ENCODE measurements at places on chromosomes 2 and 18. TPM values are rescaled to one million over a fixed set of nuclear protein-coding genes. Genes with fewer than 3 reads are reported as not detected.

MBP gene
- total RNA-seq, result 10.1 TPM

CRYGC gene
- not detected for total RNA-seq

KCNE4 gene
- total RNA-seq, result 2.5 TPM

ERBB4 gene
- 99.1 TPM for total RNA-seq

C2orf76 gene
- 7.9 TPM for total RNA-seq

ANTXR1 gene
- 13.3 TPM for total RNA-seq

DNPEP gene
- 11.1 TPM for total RNA-seq

GLS gene
- total RNA-seq, result 122 TPM

CLEC4F gene
- total RNA-seq, result not detected
